ENCODE measurements at places on chromosomes 11 and 22.
A peak's percentile ranks its signal among the peaks of the same experiment; 100 is the strongest.

DNA sequence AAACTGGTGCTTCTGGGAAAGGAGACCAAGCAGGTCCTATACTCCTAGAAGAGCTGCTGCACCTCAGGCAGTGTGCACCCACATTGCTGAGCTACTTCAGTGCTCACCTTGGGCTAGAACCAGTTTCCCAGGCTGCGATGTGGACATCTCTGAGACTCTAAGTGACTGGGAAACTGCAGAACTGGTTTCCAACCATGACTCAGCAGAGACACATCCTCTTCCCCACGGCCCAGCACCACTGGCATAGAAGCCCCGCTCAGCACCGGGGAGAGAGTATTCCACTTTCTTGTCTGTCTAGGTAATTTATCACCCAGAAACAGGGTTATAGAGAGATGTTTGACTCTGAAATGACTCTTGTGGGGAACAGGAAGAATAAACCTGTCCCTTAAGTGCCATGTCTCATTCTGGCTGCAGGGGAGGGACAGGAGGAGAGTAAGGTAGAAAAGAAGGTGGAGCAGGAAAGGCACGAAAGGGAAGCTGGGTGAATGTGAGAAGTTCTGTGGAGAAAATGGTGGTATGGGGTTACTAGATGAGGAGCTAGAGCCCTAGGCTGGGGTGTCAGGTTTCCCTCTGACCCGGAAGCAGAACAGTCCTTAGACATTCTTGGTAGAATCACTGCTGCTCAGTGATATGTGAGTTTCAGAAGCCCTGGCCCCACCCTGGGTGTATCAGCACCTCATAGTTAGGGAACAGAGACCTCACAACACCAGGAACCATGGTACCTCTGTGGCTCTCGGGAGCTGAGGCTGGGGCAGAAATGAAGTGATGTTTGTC lies 340.4 kb upstream of the NCAM1 start:
- no peak for DNase-seq

- DNase-seq, result no peak
Measured at GRCh38 chr11:57379732-57380131, 1.2 kb downstream of the PRG3 start.

- no peak for DNase-seq
Measured at GRCh38 chr22:43293259-43293654, 49.9 kb downstream of the SCUBE1 start.

- DNase-seq, result no peak
Measured at GRCh38 chr11:535210-535518, 212 bp downstream of the HRAS start.

DNA sequence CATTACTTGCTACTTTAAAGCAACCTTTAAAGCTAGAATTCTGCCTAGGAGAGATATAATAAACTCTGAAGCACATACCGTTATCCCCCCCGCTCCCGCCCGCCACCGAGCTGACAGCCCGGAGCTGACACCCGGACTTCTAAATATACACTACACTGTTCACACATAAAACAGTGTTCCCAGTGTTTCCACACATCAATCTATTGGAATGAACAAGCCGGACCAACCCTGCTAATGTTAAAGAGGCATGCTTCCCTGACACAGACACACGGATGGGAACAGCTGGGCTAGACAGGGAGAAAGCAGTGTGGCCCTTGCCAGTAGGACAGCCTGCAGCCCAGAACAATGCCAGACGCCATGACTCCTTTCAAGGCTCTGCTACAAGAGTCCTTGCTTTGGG lies 108.4 kb upstream of the CSNK2A3 start:
- DNase-seq, result no peak

DNA sequence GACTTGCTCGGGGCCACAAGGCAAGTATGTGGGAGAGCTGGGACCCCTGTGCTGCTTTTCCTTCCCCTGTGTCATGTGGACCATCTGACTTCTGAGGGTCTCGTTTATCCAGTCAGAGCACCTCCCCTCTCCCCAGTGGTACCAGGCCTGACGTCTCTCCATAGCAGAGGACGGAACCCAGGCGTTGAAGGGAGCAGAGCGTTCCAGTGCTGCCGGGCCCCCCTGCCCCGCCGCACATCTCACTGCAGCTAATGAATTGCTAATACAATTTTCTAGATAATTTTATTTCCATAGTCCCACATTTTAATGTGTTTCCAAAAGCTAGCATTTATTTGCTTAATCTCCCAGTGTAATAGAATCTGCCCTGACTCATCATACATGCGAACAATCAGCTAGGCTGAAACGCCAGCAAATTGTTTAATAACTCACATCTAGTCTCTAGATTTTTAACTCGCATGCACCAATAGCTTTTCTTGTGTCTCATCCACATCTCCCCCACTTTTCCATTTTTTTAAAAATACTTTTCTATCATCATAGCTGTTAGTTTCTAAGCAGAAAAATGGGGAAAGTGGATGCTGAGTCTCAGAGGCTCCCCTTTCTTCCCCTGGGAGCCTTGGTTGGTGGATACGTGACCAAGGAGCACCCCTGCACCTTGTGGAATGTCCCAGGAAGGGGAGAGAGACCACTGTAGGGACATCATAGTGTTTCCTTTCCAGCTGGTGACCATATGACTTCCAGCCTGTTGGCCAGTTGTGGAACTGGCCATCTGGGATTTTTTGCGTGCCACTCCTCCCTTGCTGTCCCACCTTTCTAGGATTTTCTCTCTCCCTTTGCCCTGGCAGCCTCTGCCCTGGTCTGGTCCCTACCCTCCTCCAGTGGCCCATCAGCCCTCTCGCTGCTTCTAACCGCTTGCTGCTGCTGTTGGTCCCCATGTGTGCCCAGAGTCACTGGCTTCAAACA lies 58.6 kb upstream of the NNMT start:
- DNase-seq, result no peak

- no peak for DNase-seq
Measured at GRCh38 chr22:37701141-37701786, 4.4 kb downstream of the TRIOBP start.

DNA sequence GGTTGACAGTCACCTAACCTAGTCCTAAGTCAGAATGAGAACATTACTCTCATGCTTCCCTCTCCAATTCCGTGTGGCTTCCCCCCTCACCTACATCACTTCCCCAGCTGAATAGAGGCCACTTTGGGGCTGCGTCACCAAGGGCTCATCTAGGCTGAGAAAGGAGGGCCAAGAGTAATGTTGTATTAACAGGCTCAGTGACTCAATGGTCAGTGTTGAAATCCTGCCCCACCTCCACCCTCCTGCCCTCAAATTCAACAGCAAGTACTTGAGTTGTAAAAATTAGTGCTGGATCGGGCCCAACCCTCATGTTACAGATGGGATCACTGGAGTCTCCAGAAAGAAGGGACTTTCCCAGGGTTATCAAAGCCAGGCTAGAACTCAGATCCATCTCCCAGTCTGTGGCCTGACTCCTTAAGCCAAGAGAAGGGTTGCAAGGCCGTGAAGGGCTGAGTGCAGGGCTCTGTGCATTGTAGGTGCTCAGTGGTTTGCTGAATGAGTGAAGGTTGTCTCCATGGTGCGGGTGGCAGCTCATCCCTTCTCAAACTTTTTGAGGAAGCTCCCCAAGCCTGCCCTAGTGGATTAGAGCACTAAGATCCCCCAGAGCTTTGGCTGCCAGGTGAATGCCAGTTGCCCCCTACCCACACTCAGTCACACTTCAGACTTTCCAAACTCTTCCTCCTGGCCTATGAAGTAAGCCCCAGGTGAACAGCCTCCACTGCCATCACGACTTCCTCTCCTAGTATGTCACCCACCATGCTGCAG lies 3.2 kb downstream of the DGAT2 start:
- DNase-seq, result no peak

- DNase-seq, result no peak
Measured at GRCh38 chr22:45866126-45866645, 110.8 kb downstream of the WNT7B start.

DNA sequence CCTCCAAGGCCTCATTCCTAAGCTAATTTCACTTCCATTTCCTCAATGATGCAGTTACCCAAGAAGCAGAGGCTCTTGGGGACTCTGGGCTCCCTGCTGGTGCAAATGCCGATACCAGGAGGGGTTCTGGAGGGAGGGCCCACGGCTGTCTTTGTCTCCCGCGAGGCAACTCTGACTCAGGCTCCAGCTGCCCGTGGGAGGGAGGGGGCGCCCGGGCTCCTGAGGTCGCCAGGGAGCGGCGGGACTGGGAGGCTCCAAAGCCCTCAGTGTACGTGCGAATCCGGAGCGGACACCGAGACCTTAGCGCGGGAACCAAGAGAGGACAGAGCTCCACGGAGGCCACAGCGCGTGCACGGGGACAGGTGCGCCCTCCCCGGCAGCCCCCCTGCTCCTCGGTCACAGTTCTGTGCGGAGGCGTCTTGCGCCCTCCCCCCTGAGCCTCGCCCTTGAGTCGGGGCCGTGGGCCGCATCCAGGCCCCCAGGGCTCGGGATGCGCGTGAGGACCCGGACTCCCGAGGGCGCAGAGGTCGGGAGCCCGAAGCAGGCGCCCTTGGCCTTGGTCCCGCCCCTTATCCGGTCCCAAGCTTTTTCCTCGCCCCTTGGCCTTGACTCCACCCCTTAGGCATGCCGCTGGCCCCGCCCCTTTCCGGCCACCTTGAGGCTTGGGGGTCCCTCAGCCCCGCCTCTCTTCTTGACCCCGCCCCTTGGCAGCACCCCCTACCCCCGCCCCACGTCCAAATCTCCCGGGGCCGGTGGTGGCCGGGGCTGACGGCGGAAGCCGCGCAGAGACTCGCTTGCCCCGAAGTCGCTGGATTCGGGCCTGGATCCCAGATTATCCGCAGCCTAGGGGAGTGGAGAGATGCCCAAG lies 4.7 kb upstream of the SHISA8 start:
- peak; percentile 71 for DNase-seq

- DNase-seq, result no peak
Measured at GRCh38 chr22:37281646-37282384, 493 bp upstream of the CYTH4 start.

- DNase-seq, result no peak
Measured at GRCh38 chr22:30861131-30861530, 107.4 kb downstream of the MORC2 start.

Data from GM18507 (cell line).